Renal pelvis (tissue), 12 donors: ENCODE measurements at places on chromosomes 3 and 15. TPM values are rescaled to one million over a fixed set of nuclear protein-coding genes. Genes with fewer than 3 reads are reported as not detected.

DNA sequence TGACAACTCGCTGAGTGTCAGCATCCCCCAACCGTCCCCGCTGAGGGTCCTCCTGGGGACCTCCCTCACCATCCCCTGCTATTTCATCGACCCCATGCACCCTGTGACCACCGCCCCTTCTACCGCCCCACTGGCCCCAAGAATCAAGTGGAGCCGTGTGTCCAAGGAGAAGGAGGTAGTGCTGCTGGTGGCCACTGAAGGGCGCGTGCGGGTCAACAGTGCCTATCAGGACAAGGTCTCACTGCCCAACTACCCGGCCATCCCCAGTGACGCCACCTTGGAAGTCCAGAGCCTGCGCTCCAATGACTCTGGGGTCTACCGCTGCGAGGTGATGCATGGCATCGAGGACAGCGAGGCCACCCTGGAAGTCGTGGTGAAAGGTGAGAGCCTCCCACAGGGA lies 35.4 kb downstream of the ACAN start:
- DNase-seq: no peak

- DNase-seq: no peak
Observed at GRCh38 chr15:33963831-33964664, 4.2 kb upstream of the CHRM5 start.

PLA2G4D gene
- 0.07 TPM for polyA plus RNA-seq

THRB gene
- 35.9 TPM for polyA plus RNA-seq

- DNase-seq: no peak
Observed at GRCh38 chr15:61640756-61641155, 411.7 kb upstream of the RORA start.

SLCO2A1 gene
- 23.1 TPM for polyA plus RNA-seq

DNA sequence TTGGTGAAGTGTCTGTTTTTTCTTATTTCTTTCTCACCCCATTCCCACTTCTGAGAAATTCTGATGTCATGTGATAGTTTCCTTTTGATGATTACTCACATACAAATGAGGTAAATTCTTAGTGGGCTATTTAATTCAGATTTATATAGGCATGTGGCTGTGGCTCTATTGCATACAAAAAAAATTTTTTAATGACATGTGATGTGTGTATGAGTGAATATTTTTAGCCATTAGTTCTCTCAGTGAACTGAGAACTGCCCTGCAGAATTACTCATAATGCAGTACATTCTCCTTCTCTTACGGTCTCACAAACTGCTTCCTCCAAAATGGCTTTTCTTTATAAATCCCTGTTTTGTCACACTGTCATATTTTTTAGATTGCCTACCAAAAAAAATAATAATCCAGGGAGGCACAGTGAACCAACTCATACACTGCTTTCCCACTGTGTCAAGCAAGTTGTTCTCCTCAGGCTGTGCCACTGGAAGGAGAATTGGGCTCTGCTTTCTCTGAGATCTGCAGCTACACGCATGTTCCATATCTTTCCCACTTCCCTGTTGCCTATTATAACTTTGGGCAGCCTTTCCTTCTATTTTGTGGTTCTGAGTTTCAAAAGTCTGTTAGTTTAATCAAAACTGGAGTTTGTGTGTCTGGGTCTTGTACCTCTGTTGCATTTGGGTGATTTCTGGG lies 415.7 kb upstream of the THBS1 start:
- no peak for DNase-seq

DNA sequence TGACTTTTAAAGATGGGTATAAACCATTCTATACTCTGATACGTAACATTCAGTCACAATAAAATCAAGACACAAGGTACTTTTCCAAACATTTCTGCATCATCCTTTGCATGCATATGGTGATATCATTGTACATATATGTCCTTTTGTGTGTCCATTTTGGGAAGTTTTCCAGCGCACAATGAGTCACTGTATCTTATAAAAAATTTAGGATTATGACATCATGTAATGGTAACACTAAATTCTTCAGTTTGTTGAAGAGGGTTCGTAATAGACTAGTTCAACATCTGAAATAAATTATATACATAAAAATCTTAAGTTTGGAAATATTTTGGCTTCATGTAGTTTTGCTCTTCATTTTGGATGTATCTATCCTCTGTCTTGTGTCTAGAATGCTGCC lies 480.9 kb downstream of the ROBO1 start:
- DNase-seq: no peak

DNA sequence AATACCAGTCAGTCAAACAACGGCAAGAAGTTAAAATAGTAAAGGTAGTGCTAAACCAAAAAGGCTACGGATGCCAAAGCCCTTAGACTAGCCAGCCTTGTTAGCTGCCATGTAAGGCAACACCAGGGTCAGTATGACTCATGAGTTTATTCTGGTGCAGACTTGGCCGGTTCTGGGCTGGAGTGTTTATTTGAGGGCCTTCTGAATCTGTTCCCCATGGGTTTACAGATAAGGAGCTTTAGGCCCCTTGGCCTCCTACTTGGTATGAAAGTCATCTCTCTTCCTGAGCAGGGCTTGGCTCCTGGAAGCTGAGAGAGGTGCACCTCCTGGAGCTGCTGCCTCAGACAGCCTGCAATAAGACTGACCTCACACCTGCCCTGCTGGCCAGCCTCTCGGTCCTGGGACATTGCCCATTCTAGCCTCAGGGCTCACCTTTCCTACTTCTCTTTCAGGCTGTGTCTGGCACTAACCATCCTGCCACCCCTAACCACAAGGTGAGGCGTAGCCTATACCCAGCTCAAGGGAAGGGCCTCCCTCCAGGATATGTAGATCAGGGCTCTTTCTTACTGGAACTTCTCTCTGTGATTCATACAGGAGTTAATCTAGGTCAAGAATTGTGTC lies 10.4 kb upstream of the RTP1 start:
- no peak for DNase-seq

CKMT1B gene
- 3.2 TPM for polyA plus RNA-seq

GRCh38 chr15:44092221-44092620 lies 102.8 kb downstream of the FRMD5 start:
- no peak for DNase-seq

ITPKA gene
- 0.83 TPM for polyA plus RNA-seq
